ENCODE measurements at places on chromosomes 12 and 14.

GRCh38 chr12:28512406-28512805, 322.1 kb downstream of the CCDC91 start:
- DNase-seq: no peak

- DNase-seq: no peak
Observed at GRCh38 chr12:93256256-93256969, 121.3 kb upstream of the NUDT4 start.

- no peak for DNase-seq
Observed at GRCh38 chr14:90649083-90649482, 167.1 kb downstream of the TTC7B start.

DNA sequence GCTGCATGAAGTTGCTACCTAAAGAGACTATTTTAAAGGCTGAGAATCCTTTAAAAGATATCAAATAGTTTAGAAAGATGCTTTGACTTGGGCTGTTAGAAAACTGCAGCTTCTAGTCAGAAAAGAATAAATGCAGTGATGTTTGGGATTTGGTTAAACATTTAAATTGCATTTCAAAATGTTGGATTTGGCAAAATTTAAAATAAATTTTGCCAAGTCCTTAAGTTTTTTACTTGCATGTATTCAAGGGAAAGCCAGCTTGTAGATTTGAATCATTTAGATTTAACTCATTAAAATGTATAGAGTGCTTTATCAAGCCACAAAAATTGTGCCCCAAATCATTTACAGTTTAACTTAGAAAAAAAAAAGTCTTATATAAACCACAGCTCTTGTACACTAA, 109.7 kb downstream of the ANKS1B start:
- no peak for DNase-seq

GRCh38 chr12:1914114-1914911, 4.1 kb downstream of the CACNA2D4 start:
- no peak for DNase-seq

- peak; percentile 35 for DNase-seq
Observed at GRCh38 chr14:101958418-101959180, 5.8 kb upstream of the DYNC1H1 start.

GRCh38 chr12:97639702-97640101, 177.1 kb downstream of the RMST start:
- no peak for DNase-seq

- no peak for DNase-seq
Observed at GRCh38 chr12:47891356-47891755, 13.4 kb downstream of the VDR start.

- no peak for DNase-seq
Observed at GRCh38 chr12:56204275-56204674, 15.0 kb upstream of the SMARCC2 start.

GRCh38 chr12:24127919-24128721, 178.7 kb upstream of the SOX5 start:
- no peak for DNase-seq

DNA sequence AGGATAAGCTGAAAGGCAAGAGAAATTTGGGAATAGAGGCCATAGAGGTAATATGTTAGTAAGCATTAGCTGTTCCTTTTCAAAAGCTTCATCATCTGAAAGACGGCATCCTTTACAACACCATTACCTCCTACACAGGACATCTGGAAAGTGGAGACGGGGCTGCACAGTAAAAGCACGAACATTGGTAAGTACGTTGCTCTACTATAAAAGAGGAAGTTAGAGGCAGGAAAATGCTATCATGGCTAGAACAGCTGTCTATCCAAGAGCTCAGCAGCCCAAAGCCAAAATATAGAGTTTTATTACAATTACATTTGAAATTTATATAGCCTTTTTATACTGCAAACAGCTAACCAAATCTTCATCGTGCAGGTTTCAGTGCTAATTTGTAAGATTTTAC, 172.3 kb upstream of the GRIP1 start:
- DNase-seq: no peak

GRCh38 chr12:88472775-88473174, 107.5 kb downstream of the KITLG start:
- no peak for DNase-seq

DNA sequence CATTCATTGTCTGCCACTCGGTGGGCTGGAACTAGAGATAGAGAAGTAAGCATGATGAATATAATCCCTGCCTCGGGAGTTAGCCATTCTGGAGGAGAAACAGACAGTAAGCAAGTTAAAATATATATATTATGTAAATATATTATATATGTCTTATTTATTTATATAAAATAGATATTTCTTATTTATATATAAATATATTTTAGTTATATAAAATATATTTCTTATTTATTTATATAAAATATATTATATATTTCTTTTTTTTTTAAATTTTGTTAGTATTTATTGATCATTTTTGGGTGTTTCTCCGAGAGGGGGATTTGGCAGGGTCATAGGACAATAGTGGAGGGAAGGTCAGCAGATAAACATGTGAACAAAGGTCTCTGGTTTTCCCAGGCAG, 78.1 kb upstream of the TBX5 start:
- DNase-seq: no peak

DNA sequence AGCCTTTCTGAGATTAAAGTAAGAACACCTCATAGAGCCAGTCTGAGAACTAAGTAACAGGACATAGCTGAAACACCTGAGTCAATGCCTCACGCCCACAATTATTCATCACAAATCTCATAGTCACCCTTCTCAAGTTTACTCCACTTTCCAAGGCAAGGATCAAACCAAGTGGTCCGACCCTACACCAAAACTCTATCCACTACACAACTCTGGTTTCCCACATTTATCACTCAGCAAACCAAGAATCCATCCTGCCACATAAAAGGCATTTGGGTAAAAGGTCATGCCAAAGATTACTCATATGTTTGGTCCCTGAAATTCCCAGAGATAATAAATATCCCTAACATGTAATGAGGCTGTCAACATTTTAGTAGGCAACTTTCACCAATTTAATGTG, 144.1 kb downstream of the RPAP3 start:
- no peak for DNase-seq

Measured in Peyer's patch (tissue), 4 donors.